T-helper 9 cell (primary cell): ENCODE measurements at places on chromosomes 4 and X.

- no peak for DNase-seq
Measured at GRCh38 chrX:20664774-20665173, 398.1 kb upstream of the RPS6KA3 start.

- DNase-seq = no peak
Measured at GRCh38 chrX:154352466-154352865, 22.0 kb downstream of the FLNA start.

DNA sequence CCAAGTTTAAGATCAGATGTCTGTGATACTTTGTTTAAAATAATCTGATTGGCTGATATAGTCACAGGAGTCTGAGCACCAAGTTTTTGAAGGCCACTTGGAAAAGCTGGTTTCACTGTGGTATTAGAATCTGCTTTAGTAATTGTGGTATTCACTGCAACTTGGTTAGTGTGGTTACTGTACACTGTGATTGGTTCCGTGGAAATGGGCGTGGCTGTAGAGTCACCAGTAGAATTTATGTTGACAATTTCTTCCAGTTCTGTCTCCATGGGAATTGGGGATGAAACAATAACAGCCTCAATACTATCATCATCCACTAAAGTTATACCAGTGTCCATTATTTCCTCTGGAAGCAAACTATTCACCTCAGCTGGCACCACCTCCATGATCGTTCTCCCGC is 26.2 kb downstream of the LIN54 start:
- no peak for DNase-seq

DNA sequence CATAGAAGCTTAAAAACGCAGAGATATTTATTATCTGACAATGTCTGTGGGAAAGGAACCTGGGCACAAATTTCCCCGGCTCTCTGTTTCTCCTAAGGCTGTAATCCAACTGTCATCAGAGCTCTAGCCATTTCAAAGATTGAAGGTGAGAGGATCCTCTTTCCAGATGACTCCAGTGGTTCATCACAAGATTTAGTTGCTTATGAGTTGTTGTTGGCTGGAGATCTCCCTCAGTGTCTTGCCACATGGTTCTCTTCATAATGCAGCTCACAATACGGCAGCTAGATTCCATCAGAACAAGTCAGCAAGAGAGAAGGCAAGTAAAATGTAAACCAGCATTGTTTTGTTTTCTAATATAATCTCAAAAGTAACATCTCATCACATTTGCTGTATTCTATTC is 369.4 kb downstream of the GASK1B start:
- no peak for DNase-seq

GRCh38 chr4:138867404-138867803 is 148.2 kb upstream of the NOCT start:
- DNase-seq = no peak

DNA sequence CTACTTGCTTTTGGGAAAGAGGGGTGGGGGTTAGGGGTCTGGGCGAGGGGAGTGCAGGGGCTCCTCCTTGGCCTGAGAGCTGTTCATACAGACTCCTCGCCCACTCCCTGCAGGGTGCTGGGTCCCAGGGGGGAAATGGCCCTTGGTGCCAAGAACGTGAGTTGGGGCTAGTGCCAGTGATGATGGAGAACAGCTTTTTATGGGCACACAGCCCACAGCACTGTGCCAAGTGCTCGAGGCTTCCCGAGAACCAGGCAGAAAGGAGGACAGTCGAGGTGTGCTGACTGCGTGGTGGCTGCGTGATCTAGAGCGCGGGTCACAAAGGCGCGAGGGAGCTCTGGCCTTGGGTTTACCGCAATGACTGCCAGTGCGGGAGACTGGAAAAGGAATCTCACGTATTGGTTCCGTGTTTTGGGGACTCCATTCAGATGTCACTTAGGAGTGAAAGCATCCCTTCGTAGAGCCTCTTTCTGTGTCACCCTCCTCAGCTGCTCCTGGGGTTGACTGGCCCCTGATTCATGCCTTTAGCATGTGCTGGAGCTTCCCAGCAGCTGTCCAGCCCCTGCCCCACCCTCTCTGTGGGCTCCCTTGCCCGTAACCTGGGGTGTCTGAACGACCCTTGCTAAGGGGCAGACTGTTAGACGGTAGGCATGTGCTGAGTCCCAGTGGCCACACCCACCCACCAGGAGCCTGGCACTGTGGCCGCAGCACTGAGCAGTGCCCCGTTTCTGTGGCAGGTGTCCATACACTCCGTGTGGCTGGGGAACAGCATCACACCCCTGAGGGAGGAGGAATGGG is 20.9 kb upstream of the MSANTD1 start:
- DNase-seq = no peak

- DNase-seq = no peak
Measured at GRCh38 chr4:138736362-138736761, 279.2 kb upstream of the NOCT start.

DNA sequence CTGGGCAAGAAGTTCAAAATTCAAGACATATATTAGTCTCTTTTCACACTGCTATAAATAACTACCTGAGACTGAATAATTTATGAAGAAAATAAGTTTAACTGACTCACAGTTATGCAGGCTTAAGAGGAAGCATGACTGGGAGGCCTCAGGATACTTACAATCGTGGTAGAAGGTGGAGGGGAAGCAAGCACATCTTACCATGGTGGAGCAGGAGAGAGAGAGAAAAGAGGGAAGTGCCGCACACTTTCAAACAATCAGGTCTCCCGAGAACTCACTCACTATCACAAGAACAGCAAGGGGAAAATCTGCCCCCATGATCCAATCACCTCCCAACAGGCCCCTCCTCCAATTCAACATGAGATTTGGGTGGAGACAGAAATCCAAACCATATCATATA is 273.3 kb upstream of the RASGEF1B start:
- DNase-seq = no peak

DNA sequence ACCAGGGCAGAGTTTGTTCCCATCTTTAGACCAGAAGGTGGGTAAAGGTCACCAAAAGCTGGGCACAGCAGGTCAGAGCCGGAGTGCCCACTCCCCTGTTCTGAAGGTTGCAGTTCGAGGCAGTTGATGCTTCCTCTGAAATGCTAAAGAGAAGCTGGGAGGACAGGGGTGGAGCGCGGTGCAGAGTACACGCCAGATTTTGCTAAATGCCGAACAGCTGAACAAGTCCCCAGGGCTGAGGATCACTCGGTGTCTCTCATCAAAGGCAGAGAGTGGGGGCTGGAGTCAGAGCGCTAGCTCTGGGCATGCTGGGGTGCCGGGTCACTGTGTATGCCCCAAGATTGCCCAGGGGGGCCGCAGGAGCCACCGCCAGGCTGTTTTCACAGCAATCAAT is 197.0 kb downstream of the BCOR start:
- DNase-seq = no peak

DNA sequence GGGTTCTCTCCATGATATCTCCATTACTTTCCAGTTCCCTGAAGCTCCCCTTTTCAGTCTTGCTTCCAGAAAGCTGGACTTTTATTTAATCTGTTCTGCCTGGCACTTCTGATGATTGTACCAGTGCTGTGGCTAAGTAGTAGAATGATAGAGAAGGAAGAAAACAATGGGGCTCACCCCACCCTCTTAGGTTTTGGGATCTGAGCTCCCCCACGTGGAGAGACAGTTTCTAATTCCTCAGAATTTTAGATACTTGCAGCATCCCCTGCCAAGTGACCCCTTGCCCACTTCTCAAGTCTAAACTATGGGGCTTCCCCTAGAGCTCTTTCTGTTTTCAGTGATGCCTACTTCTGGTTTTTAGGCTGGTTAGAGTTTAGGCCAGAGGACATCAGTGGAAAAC is 73.9 kb downstream of the GC start:
- DNase-seq = no peak

- no peak for DNase-seq
Measured at GRCh38 chr4:80024335-80024734, 48.7 kb downstream of the ANTXR2 start.

GRCh38 chr4:182427554-182427953 is 184.4 kb downstream of the TENM3 start:
- DNase-seq = no peak
